SK-MEL-5 (cell line): ENCODE measurements at places on chromosomes 16 and 17.

GRCh38 chr16:31712064-31712540 lies 161.5 kb upstream of the ZNF267 start:
- no peak for DNase-seq

DNA sequence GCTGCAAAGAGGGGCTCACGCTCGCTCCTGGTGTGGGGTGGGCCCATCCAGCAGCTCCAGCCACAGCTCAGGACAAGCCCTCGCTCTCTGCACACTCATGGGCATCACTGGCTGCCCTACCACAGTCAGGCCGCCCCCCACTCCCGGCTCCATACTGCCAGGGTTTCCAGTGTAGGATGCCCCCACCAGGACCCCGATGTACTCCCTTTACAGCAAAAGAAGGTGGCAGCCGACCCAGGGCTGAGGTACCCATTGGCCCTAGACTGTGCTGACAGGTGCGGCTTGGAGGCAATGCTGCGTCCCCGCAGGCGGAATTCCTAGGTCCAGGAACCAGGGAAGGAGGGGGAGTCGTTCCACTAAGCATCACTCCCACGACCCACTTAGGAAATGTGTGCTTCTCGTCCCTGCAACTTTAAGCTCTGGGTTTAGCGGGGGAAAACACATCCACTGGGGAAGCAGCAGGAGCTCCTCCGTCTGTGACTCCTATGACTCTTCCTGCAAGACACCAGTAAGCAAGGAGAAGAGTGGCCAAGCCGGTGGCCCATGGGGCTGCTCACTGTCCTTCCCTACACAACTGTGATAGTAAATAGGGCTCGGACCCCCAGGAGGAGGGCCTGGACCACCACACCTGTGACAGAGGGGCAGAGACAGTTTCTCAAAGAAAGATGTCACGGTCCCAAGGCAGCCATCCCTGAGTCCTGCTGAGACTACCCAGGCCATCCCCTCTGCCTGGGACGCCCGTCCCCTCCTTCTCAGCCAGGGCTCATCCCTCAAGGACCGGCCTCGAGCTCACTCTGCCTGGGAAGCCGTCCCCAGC lies 13.1 kb downstream of the CORO7 start:
- DNase-seq, result no peak

GRCh38 chr17:12727881-12728280 lies 61.4 kb upstream of the ARHGAP44 start:
- no peak for DNase-seq

GRCh38 chr17:77884019-77884418 lies 74.5 kb upstream of the TNRC6C start:
- DNase-seq, result peak; percentile 79

GRCh38 chr16:85235991-85236817 lies 123.9 kb upstream of the CIBAR2 start:
- no peak for DNase-seq

- no peak for DNase-seq
Observed at GRCh38 chr17:71921796-71922195, 199.0 kb upstream of the SOX9 start.
